A549 treated with CORT108297 at 1 μM for 4 hours (cell line): ENCODE measurements at places on chromosomes 7 and 10. TPM values are rescaled to one million over a fixed set of nuclear protein-coding genes. Genes with fewer than 3 reads are reported as not detected.

The WEE2 gene
- 0.03 TPM in 1 of 5 replicates, not detected in the others for total RNA-seq

The OLAH gene
- 0.06 to 0.20 TPM (median 0.12 TPM) in 5 replicates for total RNA-seq

The WDFY4 gene
- total RNA-seq, result 0.02 to 0.05 TPM in 2 of 5 replicates, not detected in the others

The NMT2 gene
- total RNA-seq, result 21.1 to 27.2 TPM (median 24.2 TPM) in 5 replicates

The PARP12 gene
- total RNA-seq, result 22.0 to 27.3 TPM (median 23.2 TPM) in 5 replicates

The BLNK gene
- total RNA-seq, result not detected in 5 replicates

The WBP1L gene
- 23.5 to 30.2 TPM (median 25.6 TPM) in 5 replicates for total RNA-seq

The TMEM229A gene
- not detected in 5 replicates for total RNA-seq

The SPDYE16 gene
- total RNA-seq, result 0.03 to 0.14 TPM (median 0.05 TPM) in 3 of 5 replicates, not detected in the others
